Endodermal cell (in vitro differentiated cells): ENCODE measurements at places on chromosomes 4 and X.

DNA sequence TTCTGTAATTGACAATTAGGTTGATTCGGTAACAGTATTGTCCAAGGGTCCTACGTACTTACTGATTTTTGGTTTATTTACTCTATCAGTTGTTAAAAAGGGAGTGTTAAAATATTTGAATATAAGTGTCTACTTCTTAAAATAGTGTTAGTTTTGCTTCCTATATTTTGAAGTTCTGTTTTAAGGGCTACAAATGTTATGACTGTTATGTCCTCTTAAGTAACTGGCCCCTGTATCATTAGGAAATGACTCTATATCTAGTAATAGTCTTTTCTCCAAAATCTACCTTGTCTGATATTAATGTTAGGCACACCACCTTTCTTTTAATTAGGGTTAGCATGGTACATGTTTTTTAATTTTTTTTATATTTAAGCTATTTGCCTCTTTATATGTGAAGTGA lies 30.1 kb downstream of the ANKRD50 start:
- DNase-seq = no peak

DNA sequence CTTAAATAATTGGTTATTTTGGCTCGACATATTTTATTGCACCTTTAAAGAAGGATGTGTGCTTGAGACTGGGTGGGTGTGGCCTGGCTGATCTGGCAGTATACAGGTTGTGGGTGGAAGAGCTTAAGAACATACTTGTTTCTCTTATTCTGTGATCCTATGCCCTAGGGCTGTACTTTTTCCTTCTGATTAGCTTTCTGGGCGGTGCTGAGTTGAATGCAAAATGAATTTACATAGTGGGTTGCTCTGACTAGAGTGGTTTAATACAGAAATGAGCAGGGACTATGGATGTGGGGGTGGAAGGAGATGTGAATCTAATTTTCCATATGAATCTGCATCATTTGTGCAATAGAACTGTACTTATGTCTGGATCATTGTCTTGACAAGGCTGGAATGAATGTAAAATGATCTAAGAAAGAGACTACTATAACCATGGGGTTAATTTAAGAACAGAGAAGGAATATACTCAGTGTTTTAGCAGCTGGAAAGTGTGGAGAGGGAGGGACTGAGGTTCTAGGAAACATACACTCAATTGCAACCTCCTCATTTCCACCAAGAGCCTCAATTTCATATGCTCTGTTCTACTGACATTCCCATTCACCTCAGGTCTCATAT lies 73.7 kb downstream of the RLIM start:
- no peak for DNase-seq

GRCh38 chr4:53306729-53307128 lies 59.1 kb downstream of the SCFD2 start:
- DNase-seq = no peak

- DNase-seq = peak; percentile 87
Observed at GRCh38 chr4:24471486-24472160, 112.7 kb downstream of the DHX15 start.

GRCh38 chr4:100848841-100849240 lies 331.0 kb upstream of the EMCN start:
- DNase-seq = peak; percentile 72

DNA sequence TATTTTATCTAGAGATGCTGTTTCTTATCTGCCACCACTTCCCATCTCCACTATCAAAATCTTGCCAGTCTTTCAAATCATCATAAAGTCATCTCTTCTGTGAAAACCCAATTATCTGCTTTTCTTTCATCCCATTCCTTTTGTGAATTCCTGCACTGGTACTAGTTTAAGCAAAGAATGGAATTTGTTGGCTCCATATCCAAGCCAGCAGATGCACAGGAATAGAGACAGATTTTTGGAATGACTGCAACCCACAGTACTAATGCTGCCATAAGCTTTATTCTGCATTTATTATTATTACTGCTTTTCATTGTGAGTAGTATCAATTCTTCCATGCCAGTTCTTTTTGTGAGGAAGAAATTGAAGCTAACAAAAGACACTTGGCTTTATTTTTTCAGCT lies 616.7 kb downstream of the RAPGEF2 start:
- DNase-seq = no peak

DNA sequence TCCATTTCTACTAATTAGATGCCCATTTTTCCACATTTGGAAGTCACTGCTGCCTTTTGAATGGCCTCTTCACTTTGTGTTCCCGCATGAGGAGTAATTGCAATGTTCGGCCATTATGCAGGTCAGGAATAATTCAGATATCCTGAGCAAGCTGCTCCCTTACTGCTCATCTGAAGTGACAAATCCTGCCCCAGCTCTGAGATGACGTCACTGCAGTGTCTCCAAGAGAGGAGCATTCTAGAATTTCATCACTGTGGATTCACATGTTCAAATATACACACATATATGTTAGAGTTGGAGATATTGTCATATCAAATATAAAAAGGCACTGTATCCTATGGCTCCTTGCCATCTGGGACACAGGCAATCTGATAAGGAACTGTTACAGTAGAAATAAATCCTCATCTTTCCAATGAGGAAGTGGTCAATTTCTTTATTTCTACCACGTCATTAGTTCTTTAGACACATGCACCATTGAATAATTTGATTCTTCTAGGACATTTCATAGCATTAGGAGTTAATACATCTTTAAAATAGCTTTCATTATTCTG lies 706.9 kb upstream of the TENM3 start:
- no peak for DNase-seq

- no peak for DNase-seq
Observed at GRCh38 chr4:16532240-16532970, 306.1 kb upstream of the TAPT1 start.

DNA sequence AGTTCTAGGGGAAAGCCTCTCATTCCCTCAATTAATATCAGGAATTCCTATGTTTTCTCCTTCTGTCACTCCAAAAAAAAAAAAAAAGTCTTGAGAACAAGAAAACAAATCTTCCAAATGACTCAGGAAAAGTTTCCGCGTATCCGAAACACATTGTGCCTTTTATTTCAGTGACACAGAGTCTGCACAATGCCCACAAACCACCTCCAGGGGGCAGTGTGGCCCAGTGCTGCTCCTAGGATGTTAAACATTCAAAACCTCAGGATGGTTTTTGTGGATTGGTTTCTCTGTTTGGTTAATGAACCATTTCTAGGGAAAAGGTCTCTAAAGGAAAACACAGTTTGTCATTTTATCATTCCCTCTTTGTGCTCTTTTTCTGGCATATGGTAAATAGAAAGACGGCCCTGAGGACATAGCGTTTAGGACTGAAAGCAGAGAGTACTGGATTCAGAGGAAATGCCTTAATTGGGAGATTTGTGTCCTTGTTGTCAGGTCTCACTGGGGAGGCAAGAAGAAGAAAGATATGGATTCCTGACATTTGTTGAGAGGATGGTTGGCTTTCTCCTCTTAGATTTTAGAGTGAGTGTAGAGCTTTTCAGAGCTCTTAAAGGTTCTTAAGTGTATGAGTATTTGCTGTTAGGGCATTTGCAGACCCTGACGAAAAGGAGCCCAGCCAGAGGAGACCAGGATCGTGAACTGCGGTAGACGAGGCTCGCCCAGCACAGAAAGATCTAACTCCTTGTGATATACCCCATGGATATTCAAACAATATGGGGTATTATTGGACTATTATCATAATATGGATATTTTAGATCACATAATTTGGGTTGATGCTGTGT lies 65.7 kb upstream of the MAP9 start:
- peak; percentile 92 for DNase-seq

- DNase-seq = peak; percentile 41
Observed at GRCh38 chrX:53072418-53073114, 9.6 kb upstream of the TSPYL2 start.

- no peak for DNase-seq
Observed at GRCh38 chr4:185015108-185015507, 3.2 kb upstream of the HELT start.

DNA sequence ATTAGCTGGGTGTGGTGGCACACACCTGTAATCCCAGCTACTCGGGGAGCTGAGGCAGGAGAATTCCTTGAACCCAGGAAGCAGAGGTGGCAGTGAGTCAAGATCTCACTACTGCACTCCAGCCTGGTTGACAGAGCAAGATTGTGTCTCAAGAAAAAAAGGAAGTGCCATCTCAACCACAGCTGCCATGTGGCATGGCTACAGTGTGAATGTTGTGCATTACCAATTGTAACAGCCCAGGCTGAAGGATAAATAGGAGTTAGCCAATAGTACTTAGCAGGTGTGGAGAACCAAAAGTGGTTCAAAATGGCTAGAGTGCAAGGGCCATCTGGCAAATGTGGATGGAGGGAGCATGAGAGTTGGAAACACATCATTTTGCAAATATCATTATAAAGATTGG lies 28.9 kb downstream of the SLC25A5 start:
- DNase-seq = no peak

GRCh38 chrX:118346258-118347094 lies 570 bp downstream of the WDR44 start:
- peak; percentile 76 for DNase-seq

- DNase-seq = no peak
Observed at GRCh38 chr4:141195095-141195707, 25.5 kb upstream of the ZNF330 start.

GRCh38 chr4:55896622-55897021 lies 43.2 kb downstream of the EXOC1 start:
- no peak for DNase-seq

DNA sequence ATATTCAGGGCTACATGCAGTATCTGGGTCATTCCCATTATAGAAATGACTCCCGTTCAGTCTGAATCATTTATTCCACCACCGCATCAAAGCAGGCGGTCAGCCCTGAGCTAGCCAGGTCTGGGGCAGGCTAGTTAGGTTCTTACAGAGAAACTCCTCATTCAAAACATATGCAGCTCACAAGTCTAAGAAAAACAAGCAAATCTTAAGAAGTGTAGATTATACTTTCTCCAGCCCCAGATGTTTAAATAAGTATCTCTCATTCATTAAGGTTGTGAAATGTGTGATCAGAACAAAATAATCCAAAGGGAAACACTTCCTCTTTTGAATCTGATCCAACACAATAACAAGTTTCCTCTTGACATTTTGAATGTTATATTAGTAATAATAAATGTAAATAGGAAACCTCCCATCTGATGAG lies 441.9 kb downstream of the INPP4B start:
- DNase-seq = no peak

DNA sequence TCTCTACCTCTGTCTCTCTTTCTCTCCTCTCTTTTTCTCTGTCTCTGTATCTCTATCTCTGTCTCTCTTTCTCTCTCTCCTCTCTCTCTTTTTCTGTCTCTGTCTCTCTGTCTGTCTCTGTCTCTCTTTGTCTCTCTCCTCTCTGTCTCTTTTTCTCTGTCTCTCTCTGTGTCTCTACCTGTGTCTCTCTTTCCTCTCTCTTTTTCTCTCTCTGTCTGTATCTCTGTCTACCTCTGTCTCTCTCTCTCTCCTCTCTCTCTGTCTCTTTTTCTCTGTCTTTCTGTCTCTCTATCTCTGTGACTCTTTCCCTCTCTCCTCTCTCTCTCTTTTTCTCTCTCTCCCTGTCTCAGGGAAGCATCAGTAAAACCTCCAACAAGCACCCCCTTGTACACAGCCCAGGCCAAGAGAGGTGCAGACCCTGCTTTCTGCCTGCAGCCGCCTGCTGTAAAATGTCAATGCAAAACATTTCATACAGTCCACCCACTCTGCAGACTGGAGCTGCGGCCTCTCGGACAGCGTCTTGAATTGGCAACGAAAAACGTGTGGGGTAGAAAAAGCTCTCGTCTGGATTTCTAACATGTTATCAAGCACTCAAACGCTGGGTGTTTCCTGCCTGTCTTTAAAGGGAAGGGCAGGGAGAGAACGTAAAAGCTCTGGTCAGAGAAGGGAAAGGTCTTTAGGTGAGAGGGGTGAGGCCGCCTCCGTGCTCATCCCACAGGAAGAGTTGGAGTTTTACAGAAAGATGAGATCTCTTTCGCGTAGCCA lies 3.7 kb upstream of the SHOX start:
- DNase-seq = peak; percentile 53

DNA sequence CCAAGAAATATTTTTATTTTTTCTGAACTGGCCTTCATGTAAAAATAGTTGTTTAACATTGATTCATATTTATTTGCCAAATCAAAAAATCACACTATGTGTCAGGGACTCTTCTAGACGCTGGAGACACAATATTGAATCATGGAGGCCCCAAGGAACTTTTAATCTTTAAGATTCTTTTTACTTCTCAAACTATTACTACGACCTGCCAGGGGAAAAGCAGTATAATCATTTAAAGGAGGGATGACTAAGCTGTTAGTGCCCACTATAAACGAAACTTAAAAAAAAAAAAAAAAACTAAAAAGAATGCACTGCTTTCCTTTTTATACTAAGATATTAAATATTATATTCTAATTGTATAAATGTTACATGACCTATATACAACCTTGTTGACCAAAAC lies 84.7 kb downstream of the PPA2 start:
- no peak for DNase-seq

- DNase-seq = no peak
Observed at GRCh38 chr4:156794863-156795262, 176.7 kb downstream of the PDGFC start.

GRCh38 chrX:40474205-40474626 lies 106.6 kb upstream of the ATP6AP2 start:
- DNase-seq = peak; percentile 98

DNA sequence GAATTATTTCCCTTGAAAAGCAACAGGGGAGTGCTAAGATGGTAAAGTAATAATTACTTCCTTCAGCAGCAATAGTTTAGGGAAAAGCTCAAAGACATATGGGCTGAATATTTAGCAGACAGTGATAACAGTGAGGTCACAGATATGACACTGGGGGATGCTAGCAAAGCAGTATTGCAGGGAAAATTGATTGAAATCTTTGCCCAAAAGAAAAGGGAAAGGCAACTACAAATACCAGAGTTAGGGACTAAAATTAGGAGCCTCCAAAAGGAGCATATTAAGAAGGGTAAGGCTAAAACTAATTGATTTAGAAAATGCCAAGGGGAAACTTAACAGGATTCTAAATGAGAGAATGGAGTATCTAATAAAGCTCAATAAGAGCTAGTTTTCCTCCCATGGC lies 1191.3 kb upstream of the TENM3 start:
- DNase-seq = no peak

DNA sequence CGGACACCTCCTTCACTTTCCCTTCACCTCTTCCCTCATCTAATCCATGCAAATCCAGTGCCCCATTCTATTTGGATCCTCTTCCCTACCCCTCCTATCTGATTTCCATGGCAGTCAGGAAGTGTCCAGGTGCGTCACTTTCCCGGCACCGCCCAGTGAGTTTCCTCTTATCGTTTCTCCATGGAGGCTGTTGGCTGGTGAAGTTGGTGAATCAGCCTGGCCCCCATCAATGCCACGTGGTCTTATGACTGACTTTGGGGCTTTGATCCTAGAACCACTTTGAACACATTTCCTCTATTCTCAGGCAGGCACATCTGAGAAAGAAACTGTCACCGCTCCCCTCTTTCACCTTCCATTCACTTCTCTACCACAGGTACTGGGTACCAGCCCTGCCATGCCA lies 137.8 kb downstream of the CEP135 start:
- no peak for DNase-seq

- DNase-seq = no peak
Observed at GRCh38 chr4:89100853-89101252, 10.5 kb upstream of the TIGD2 start.

DNA sequence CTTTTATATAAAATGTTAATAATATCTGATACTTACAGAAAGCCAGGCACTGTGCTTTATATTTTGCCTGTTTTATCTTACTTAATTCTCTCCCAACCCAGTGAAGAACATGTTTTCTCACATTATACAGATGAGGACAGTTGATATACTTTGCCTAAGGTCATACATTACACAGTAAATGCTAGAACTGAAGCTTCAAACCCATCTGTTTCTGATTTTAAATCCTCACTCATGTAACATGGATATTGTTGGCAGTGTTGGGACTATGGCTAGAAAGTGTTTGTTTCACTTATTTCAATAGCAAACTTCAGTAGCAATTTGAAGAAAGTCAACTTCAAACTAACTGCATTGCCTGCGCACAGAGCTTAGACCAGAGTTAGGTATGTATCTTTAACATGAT lies 57.4 kb downstream of the RAPGEF2 start:
- no peak for DNase-seq
